Kidney tubule cell (primary cell): ENCODE measurements at places on chromosomes 3 and 15.

DNA sequence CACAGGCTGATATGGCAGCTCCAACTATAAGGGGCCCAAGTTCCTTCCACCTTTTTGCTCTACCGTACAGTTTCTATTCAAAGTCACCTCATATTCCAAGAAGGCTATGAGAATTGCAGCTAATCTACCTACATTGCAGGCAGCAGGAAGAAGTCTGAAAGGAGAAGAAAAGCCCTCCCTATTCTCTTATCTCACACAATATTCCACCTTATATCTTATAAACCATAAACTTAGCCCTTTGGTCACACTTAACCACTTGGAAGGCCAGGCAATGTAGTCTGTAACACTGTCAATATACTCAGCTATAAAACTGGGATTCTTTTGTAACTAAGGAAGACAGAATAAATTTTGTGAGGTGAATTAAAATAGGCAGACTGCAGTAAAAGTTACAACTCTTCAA, 54.9 kb downstream of the TBC1D5 start:
- DNase-seq: no peak

- DNase-seq: peak; percentile 43
Measured at GRCh38 chr3:177680472-177680821, 483.2 kb upstream of the TBL1XR1 start.

- DNase-seq: no peak
Measured at GRCh38 chr3:69129531-69129930, 7.1 kb upstream of the LMOD3 start.

DNA sequence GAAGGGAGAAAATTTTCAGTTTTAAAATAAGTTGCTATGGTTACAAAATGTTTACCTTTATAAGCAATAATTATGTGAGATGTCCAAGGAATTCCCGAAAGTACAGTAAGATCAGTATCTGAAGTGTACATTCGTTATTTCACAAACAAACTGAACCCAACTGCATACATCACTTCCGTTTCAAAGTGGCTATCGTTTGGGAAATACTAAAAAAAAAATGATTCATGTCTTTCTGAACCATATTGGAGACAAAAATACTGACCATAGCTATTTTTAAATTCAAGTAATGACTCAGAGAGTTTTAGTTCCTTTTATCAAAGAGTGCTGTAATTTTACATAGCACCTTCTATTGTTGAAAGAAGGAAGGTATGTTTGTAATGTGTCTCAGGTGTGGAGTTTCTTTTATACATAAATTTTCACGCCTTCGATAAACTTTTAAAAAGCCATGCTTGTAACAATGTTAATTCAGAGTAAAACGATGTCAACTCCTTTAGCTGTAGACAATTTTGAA, 8.0 kb upstream of the ANKRD28 start:
- peak; percentile 5 for DNase-seq

DNA sequence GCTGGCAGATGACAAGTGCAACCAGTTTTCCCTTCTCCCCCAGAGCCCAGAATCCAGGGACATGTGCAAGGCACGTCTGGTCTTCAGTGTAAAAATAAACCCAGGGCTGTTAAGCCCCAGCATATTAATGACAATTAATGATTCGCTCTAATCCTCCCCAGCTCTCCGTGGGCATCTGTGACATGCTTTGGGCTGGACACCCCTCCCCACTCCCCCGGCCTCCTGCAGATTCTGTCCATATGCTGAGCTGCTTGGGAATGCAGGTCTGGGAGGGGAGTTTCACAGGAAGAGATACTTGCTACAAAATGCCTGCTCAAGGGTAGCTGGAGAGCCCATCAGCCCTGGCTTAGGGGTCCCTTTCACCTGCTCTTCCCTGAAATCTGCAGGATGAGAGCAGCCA, 43.0 kb upstream of the NTRK3 start:
- DNase-seq: no peak

DNA sequence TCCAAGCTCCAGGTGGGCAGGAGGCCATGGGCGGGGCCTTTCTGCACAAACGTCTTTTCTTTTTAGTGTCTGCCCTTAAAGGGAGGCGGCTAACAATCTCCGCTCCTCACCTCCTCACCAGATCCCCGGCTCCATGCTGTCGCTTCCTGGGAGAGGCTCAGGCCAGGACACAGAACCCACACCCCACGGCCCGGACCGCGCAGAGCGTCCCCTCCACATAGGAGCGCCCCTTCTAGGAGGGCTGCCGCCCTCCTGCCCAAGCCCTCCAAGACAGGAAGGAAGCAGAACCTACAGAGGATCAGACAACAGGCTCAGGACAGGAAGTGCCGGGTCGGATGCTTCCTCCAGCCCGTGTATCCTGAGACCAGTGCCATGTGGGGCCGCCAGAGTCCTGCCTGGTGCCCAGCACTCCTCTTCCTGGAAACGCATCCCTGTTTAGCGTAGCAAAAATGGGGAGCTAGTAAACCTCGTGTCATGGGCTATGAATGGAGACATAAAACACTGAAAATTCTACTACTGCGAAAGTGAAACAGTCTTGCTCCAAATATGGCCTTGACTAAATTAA, 83.2 kb upstream of the ATP10A start:
- no peak for DNase-seq

- peak; percentile 53 for DNase-seq
Measured at GRCh38 chr15:94229591-94230369, 1.6 kb upstream of the MCTP2 start.

GRCh38 chr15:64858021-64858575, 16.4 kb downstream of the PLEKHO2 start:
- DNase-seq: no peak

DNA sequence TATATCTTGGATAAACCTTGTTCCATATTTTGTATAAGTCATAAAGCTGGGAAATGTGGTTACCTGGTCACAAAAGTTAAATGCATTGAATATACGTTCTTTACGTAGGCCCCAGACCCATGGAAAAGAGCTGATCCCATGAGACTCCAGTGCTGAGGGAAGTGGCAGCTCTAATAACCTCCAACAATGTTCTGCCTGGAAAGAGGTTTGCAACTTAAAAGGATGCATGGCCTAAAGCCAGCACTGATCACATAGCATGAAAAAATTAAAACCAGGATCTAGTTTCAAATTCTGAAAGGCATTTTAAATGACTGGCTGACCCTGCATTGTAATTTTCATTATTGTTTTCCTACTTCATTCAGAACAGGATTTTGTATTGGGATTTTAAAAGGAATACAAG, 27.9 kb upstream of the STRIT1 start:
- no peak for DNase-seq

- DNase-seq: peak; percentile 44
Measured at GRCh38 chr3:5309171-5309570, 121.7 kb downstream of the EDEM1 start.

DNA sequence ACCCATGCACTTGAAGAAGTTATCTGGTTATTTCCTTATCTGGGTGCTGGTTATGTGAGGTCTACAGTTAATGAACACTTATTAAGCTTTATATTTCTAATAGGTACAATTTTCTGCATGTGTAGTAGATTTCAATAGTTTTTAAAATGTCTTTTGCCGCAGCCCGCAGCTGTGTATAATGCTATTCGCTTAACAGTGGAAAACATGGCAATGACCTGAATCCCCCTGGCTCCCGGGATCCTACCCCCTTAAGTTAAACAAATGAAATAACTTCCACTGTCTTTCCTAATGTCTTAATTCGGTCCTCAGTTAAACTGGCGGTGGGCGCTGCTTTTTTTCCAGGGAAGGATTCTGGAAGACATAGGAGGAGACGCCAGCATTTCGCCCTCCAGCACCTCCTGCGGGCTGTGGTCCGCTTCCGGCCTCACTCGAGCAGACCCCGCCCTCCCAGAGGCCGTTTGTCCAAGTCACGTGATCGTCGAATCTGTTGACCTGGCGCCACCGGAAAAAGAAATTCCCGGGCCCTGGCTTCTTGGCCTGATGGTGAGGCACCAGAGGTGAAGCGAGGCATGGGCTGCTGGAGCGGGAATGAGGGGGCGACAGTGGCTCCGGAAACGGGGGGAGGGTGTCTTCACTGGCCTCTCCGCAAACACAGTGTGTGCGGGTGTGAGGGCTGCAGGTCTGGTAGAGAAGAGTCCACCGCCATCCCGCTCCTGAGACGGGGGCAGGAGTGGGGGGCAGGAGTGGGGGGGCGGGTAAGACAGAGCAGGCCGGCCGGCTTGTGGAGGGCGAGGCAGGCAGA, 45.6 kb upstream of the CSPG4 start:
- DNase-seq: peak; percentile 89

GRCh38 chr3:159821110-159821509, 167.5 kb upstream of the IL12A start:
- DNase-seq: peak; percentile 58

GRCh38 chr3:109984976-109985375, 647.6 kb upstream of the DPPA4 start:
- no peak for DNase-seq

DNA sequence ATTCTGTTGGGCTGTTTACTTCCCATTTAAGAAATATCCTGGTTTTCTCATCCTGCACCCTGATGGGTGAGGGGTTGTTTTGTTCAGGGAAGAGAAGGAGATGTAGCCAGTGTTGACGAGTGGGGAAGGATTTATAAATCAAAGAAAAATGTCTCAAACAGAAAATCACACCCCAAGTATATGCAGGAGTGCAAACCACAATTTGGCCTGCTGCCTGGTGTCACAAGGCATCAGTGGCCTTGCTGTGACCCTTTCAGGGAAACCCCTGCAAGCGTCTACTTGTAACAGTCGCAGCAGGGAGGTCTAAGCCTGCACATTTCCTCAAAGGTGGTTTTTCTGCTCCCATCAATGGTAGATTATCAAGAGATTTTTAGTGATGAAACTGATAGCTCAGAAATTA, 132.6 kb upstream of the LRRN1 start:
- DNase-seq: peak; percentile 26

DNA sequence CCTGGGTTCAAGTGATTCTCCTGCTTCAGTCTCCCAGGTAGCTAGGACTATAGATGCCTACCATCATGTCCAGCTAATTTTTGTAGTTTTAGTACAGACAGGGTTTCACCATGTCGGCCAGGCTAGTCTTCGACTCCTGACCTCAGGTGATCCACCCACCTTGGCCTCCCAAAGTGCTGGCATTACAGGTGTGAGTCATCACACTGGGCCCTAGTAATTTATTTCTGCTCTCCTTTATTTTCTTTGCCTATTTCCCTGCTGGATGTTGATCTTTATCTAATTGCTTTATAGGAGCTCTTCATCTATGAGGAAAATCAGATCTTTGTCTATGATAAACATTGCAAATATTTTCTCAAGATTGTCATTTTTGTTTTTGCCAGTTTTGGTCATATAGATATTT, 31.7 kb downstream of the UQCC5 start:
- peak; percentile 25 for DNase-seq

- peak; percentile 92 for DNase-seq
Measured at GRCh38 chr3:142647856-142648255, 51.7 kb downstream of the PLS1 start.

DNA sequence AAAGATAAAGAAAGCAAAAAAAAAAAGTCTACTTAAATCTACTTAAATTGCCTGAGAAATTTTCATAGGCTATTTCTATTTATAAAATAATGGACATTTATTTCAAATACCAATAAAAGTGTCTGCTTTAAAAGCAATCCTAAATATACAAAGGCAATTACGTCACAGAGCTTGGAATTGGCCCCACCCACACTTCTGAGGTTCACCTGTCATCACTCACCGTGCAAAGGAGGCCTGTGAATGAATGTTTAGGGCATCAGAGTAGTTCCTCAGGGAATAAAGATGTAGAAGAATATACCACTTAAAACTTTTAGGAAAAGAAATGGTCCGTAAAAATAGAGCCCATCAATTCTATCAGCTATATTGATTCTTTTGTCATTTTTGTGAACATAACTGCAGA, 621.8 kb downstream of the ROBO1 start:
- no peak for DNase-seq

DNA sequence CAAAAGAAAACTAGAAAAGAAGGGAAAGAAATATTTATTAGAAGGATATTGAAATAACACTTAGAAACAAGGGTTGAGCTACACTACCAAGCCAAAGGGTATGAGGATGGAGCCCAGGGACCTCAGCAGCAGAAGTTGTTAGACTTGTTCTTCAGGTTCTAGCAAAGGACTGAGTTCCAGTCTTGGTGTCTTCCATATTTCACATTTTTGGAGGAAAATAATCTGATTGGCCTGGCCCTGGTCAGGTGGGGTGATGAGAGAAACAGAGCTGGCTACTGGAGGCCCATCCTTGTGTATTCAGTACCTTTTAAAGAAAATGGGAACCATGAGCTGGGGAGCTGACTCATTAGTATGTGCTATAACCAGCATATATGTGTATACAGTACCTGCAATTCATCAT, 28.2 kb downstream of the PPP4R2 start:
- peak; percentile 11 for DNase-seq

DNA sequence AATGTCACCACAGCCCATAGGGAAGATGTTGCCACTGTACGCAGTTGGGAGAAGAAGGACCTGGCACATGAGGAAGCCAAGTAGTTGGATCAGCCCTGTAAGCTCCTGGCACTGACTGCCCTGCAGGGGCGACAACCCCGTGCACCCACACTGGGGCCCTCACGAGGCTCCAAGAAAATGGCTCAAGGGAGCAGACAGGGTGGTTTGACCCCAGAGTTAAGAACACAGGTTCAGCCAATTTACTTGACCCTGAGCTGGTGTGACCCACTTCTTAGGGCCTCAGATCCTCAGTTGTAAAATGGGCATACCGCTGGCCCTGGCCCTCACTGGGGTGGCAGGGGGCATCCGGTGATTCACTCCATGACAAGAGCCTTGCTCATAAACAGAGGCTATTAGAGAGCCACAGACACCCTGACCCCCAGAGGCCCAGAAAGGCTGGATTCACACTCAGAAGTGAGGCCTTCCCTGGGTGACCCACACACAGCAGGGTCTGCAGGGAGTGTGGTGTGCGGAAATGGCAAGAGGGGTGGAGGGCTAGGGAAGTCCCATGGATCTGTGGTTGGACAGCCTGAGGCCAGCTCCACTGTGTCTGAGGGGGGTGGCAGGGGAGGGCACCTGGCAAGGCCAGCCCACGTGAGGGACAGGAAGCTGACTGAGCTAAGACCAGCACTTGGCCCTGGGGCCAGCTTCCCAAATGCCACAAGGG, 1.7 kb upstream of the HHATL start:
- DNase-seq: no peak

DNA sequence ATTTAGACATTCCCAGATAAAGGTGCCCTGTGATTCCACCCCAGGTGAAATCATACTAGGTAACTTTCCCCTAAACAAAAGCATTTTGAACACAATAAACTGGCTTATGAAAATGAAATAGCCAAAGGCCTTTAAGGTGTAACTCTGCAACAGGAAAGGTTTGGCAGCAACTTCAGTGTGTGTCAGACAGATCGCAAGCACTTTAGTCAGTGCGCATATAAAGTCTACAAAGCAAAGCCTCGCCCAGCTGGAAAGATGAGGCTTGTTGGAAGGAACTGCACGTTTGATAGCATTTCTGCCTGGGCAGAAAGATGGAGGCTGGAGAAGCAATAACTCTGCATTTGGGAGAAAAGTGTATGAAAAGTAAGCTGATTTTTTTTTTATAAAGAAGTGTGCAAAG, 57.9 kb downstream of the PRICKLE2 start:
- DNase-seq: no peak

- DNase-seq: no peak
Measured at GRCh38 chr3:117349566-117349965, 640.0 kb downstream of the TUSC7 start.

DNA sequence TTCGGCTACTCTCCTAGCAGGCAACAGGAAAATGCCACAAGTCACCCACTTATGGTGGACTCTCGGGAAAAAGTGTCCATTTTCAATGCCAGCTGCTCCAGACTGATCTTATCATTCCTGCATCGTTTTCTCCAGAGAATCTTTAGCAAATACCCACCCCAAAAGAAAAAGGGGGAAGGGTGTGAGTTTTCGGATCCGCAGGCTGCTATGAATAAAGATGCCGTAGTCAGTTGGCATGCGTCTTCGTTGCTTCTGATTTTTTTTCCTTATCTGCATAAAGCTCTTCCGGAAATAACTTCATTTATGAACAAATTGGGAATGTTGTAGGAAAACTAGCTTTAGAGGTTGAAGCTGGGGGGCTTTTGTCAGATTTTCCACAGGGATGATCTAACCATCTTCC, 22.4 kb upstream of the VILL start:
- no peak for DNase-seq
